Hepatocyte (in vitro differentiated cells): ENCODE measurements at places on chromosomes 4 and X. TPM values are rescaled to one million over a fixed set of nuclear protein-coding genes. Genes with fewer than 3 reads are reported as not detected.

GRCh38 chr4:10731162-10731561 lies 46.6 kb upstream of the CLNK start:
- H3K27me3 ChIP-seq = no peaks in the 10 kb centered on the region
- no peak for DNase-seq
- H3K4me3 ChIP-seq = no peak overlapping the region
- H3K36me3 ChIP-seq = no peaks in the 10 kb centered on the region
- no peak overlapping the region for H3K27ac ChIP-seq

- H3K27me3 ChIP-seq = no peaks in the 10 kb centered on the region
- H3K4me3 ChIP-seq = peak within 1 kb of the TSS; percentile 39
- peak; percentile 66 for DNase-seq
- no peaks in the 10 kb centered on the region for H3K36me3 ChIP-seq
- H3K4me1 ChIP-seq = peaks cover 9% of the 10 kb centered on the region
- H3K27ac ChIP-seq = peak within 1 kb of the TSS; percentile 98
Measured at GRCh38 chrX:48957477-48957826, at the start of gene OTUD5. TSS of gene OTUD5 (minus strand) at chrX:48957607. CDS start at chrX:48957570, 37 bp downstream.

DNA sequence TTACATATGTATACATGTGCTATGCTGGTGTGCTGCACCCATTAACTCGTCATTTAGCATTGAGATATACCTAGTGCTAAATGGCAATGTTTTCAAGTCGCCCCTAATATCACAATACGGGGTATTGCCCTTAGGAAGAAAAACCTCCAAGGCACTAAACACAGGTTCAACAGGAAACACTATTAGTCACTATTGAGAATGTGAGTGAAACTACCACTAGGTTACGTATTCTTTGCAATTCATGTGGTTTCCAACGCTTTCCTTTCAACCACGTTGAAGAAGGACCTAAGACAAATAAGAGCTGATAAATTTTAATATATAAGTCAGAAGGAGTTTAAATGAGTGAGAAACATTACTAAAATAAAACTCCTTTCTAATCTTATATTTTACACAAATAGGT lies 134.7 kb upstream of the SPANXN4 start:
- DNase-seq = no peak
- H3K36me3 ChIP-seq = no peaks in the 10 kb centered on the region

DNA sequence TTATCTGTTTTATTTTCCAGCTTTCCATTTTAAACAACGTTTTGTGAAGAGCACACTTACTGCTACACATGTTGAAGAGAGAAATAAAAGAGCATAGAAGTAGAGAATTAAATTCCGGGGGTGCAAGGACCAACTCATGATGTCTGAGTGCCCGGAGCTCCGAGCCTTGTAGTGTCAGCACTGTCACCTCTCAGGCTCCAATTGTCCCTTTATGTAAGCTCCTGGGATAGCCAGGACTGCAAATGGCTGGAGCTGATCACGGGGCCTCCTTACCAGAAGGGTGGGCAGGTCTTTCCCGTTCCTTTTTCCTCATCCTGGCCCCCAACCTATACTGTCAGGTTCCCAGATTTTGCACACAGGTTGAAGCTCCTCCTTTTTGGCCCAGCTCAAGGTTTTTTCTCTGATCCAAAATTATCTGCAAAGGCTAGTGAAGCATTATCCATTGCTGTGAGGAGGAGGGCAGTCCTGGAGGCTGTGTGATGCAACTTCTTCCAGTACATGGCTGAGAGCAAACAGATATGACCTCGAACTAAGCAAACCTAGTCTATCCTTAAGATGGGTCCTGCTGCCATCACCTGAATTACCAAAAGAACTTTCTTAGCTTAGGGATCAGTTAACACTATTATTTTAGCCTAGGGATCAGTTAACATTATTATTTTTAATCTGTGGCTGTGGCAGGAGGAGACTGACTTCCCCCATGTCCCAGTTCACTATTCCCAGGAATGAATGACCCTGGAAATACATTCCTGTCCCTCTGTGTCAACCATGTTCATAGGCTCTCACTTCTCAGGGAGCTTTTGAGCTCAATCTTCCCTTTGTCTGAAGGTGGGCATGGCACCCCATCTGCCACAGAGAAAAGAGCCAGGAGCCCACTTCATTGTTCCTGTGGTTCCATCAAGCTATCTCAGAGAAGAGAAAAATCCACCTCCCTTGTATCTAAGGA lies at the start of gene FGG:
Gene FGG (minus strand): TSS at position 185 of the 943 bp plus-strand sequence. CDS start 47 bp downstream, at position 138.
- peak within 1 kb of the TSS; percentile 9 for H3K4me3 ChIP-seq
- H3K27me3 ChIP-seq = no peaks in the 10 kb centered on the region
- H3K27ac ChIP-seq = peak within 1 kb of the TSS; percentile 29
- H3K36me3 ChIP-seq = no peaks in the 10 kb centered on the region
- H3K4me1 ChIP-seq = peaks cover 12% of the 10 kb centered on the region
- peak; percentile 63 for DNase-seq

PAGE1 gene
- total RNA-seq = not detected in 2 replicates

HPGD gene
- total RNA-seq = 129 and 150 TPM in 2 replicates

GRCh38 chr4:125317525-125317877 lies 2.7 kb downstream of the FAT4 start:
- H3K4me1 ChIP-seq = no peaks in the 10 kb centered on the region
- peak overlapping the region; percentile 98 for H3K4me3 ChIP-seq

DNA sequence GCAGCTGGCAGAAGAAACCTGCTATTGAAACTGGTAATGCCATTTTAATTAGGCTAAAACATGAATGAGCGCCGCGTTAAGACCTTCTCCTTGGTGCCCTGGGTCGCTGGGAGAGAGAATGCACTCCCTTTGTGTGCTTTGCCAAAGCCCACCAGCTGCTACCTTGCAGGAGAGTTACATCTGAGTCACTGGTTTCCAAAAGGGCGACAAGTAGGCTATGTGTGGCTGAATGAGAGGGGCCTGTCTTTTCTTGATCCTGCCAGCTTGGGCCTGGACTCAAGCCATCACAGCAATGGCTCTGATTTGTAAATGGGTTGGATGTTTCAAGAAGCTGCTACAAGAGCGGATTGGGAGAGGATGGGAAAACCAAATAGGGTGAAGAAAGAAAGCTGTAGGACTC lies 81.5 kb downstream of the NHS start:
- H3K4me3 ChIP-seq = no peak overlapping the region
- no peaks in the 10 kb centered on the region for H3K36me3 ChIP-seq
- DNase-seq = no peak
- no peaks in the 10 kb centered on the region for H3K27me3 ChIP-seq
- no peaks in the 10 kb centered on the region for H3K4me1 ChIP-seq

DNA sequence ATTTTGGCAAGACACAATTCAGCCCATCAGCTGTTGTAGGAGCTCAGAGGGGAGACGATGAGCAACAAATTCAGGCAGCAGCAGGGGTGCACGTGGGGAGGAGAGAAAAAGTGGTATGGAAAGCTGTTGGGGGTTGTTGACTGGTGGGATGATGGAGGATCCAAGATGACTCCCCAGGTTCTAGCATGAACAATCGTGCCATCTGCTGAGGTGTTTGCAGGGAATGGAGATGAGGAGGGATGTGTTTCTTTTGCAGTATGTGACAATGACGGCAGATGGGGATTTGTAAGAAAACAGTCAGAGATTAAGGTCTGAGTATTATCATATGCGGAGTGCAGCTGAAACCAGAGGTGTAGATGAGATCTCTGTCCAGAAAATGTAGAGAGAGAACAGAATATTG lies 63.3 kb downstream of the SEL1L3 start:
- DNase-seq = no peak
- no peaks in the 10 kb centered on the region for H3K36me3 ChIP-seq
- no peak overlapping the region for H3K27ac ChIP-seq
- no peak overlapping the region for H3K4me3 ChIP-seq

DHRSX gene
- total RNA-seq = 37.2 and 42.7 TPM in 2 replicates

DNA sequence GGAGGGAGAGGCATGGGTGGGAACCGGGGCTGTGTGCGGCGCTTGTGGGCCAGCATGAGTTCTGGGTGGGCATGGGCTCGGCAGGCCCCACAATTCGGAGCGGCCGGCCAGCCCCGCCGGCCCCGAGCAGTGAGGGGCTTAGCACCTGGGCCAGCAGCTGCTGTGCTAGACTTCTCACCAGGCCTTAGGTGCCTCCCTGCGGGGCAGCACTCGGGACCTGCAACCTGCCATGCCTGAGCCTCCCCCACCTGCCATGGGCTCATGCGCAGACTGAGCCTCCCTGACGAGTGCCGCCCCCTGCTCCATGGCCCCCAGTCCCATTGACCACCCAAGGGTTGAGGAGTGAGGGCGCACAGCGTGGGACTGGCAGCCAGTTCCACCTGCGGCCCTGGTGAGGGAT lies 573.9 kb downstream of the TMA16 start:
- no peaks in the 10 kb centered on the region for H3K27me3 ChIP-seq
- H3K27ac ChIP-seq = no peak overlapping the region
- no peaks in the 10 kb centered on the region for H3K4me1 ChIP-seq
- DNase-seq = no peak
- H3K4me3 ChIP-seq = no peak overlapping the region

- no peak overlapping the region for H3K4me3 ChIP-seq
- H3K27ac ChIP-seq = no peak overlapping the region
- no peak for DNase-seq
Measured at GRCh38 chr4:155692361-155692760, 25.7 kb downstream of the GUCY1A1 start.

DNA sequence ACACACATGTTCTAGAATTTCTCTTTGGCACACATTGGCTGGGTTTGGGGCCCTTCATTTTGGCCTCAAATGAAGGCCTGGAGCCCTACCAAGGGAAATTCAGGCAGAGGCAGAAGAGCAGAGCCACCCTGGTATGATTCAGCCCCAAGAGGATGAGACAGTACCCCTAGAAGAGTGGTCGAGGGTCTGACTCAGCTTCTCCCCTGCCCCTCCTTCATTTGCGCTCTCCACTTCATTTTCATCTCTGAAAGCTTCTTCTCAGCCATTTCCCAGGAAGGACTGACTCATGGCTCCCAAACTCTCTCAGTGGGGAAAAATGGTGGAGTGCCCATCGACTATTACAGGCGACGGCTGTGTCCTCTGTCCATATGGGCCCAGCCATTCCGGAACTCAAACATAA lies 43.5 kb downstream of the MAMLD1 start:
- no peak for DNase-seq
- H3K4me3 ChIP-seq = no peak overlapping the region
- no peak overlapping the region for H3K27ac ChIP-seq
- H3K27me3 ChIP-seq = no peaks in the 10 kb centered on the region
- no peaks in the 10 kb centered on the region for H3K4me1 ChIP-seq

- H3K4me1 ChIP-seq = no peaks in the 10 kb centered on the region
- H3K36me3 ChIP-seq = no peaks in the 10 kb centered on the region
Measured at GRCh38 chr4:6499238-6499600, 26.8 kb upstream of the PPP2R2C start.

- H3K4me3 ChIP-seq = no peak overlapping the region
- H3K36me3 ChIP-seq = no peaks in the 10 kb centered on the region
- DNase-seq = peak; percentile 76
- H3K27me3 ChIP-seq = peaks cover 10% of the 10 kb centered on the region
- H3K27ac ChIP-seq = no peak overlapping the region
Measured at GRCh38 chr4:8917868-8918783, 46.5 kb upstream of the HMX1 start.

DNA sequence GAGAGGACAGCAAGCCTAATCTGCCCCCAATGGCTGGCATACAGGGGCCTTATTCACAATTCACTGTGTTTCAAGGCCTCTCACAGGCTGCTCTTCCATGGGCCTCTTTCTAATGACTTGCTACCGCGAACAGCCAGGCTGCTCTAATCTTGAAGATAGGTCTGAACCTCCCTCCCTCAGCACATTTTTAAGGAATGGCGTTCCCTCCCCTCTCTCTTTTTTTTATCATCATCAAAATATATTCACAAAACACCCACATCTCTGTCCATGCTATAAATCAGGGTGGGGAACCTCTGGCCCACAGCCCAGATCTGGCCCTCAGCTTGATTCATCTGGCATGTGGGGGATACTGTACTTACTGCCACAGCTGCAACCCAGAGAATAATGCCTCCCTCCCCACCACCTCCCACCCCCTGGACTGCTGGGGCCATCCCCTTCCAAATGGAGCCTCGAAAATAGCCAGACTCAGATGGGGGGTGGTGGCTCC lies 76.2 kb upstream of the PLAC1 start:
- DNase-seq = no peak
- no peaks in the 10 kb centered on the region for H3K36me3 ChIP-seq
- H3K4me3 ChIP-seq = no peak overlapping the region
- H3K27ac ChIP-seq = peak overlapping the region; percentile 66

HPSE gene
- total RNA-seq = 1.7 and 3.7 TPM in 2 replicates

DNA sequence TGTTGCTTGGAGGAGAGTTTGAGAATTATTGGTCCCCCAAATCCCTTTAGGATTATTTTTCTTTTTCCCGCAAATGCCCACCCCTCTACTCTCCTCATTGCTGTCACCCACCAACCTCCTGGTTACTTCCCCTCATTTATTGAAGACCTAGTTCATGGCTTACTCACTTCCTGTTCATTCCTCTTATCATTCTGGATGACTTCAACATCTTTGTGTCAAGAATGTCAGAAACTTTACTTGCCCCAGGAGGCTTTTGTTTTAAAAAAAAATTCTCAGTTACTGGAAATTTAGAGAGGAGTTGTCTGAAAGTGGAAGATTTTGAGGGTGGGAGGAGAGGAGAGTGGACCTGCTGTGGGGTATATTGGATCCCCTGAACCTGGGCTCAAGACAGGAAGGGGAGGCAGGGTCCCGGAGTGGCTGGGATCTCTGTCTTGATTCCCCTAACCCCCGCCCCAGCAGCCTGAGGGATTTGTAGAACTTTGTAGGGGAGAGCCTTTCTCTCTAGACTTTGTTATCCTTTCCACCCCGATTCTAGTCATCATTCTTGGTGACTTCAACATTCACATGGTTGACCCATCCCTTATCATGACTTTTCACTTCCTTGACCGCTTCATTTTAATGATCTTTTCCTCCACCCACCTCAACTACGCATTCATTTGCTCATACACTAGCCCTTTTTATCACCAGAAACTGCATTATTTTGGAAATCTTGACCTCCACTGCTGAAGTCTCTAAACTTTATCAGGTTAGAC lies 69.9 kb upstream of the ESX1 start:
- H3K4me1 ChIP-seq = no peaks in the 10 kb centered on the region
- no peak overlapping the region for H3K4me3 ChIP-seq
- no peak overlapping the region for H3K27ac ChIP-seq
- H3K27me3 ChIP-seq = no peaks in the 10 kb centered on the region
- no peaks in the 10 kb centered on the region for H3K36me3 ChIP-seq
- DNase-seq = no peak

DNA sequence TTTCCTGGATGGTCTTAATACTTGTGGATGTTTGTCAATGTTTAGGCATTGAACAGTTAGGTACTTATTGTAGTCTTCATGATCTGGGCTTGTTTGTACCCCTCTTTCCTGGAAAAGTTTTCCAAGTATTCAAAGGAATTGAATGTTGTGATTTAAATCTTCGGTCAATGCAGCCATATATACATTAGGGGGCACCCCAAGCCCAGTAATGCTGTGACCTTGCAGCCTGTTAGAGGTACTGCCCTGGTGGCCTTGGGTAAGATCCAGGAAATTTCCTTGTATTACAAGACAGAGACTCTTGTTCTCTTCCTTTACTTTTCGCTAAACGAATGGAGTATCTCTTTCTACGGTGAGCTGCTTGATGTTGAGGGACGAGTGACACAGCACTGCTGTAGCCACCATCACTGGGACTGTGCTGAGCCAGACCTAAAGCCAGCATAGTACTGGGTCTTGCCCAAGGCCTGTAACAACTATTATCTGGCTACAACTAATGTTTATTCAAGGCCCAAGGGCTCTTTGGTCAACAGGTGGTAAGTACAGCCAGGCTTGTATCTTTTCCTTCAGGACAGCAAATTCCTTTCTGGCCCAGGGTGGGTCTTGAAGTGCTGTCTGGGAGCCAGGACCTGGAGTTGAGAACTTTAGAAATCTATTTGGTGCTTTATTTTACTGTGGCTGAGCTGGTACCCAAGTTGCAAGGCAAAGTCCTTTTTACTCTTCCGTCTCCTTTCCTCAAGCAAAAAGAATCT lies 118.3 kb upstream of the ATOH1 start:
- H3K4me3 ChIP-seq = no peak overlapping the region
- peak; percentile 47 for DNase-seq
- H3K36me3 ChIP-seq = no peaks in the 10 kb centered on the region
- no peaks in the 10 kb centered on the region for H3K27me3 ChIP-seq
- H3K27ac ChIP-seq = peak overlapping the region; percentile 22
- H3K4me1 ChIP-seq = no peaks in the 10 kb centered on the region

GPR50 gene
- total RNA-seq = not detected in 2 replicates
